ENCODE measurements at places on chromosomes 12 and 14.

- DNase-seq = no peak
These were observed 800.5 kb downstream of the NRXN3 start for GRCh38 chr14:78970677-78971076.

- no peak for DNase-seq
These were observed 8.0 kb upstream of the RNU6-8 start for GRCh38 chr14:32211068-32211404.

GRCh38 chr12:131681257-131681620, 29.7 kb upstream of the SFSWAP start:
- DNase-seq = no peak

GRCh38 chr14:77098529-77099353, 683 bp downstream of the CIPC start:
- no peak for DNase-seq

- no peak for DNase-seq
These were observed 29.8 kb downstream of the NCOR2 start for GRCh38 chr12:124537525-124538193.

DNA sequence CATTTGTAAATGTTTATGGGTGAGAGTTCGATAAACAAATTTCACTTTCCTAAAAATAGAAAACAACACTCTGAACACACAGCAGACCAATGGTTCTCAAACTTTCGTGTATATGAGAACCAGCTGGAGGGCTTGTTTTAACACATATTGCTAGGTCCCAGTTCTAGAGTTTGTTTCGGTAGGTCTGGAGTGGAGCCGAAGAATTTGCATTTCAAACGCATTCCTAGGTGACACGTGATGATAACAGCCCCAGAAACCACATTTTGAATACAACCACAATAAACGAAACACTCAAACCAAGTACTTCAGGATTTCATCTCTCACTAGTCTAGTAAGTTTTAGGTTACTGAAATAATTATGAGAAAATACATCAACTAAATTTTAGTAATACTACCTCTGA, 17.1 kb downstream of the SEC23A start:
- no peak for DNase-seq

All from stimulated activated CD8-positive, alpha-beta memory T cell treated with anti-CD3 and anti-CD28 coated beads, Interleukin-4, amount 100 ng/mL, for 1 hour (primary cell).